ENCODE measurements at places on chromosomes 2 and 18. TPM values are rescaled to one million over a fixed set of nuclear protein-coding genes. Genes with fewer than 3 reads are reported as not detected.

The RGPD4 gene
- total RNA-seq = not detected

The MYO7B gene
- not detected for total RNA-seq

The FAM237A gene
- not detected for total RNA-seq

The ANKRD44 gene
- 8.3 TPM for total RNA-seq

The DSG1 gene
- total RNA-seq = not detected

The SAP130 gene
- total RNA-seq = 5.1 TPM

The GALNT5 gene
- total RNA-seq = 81.0 TPM

The RAB17 gene
- total RNA-seq = 0.83 TPM

The SULT1C2 gene
- 0.44 TPM for total RNA-seq

The MAL gene
- total RNA-seq = 0.17 TPM

The BUB1 gene
- total RNA-seq = 65.7 TPM

The LYPD1 gene
- 0.73 TPM for total RNA-seq

The ITSN2 gene
- 33.7 TPM for total RNA-seq

The SLC5A7 gene
- total RNA-seq = not detected

The UGT1A5 gene
- total RNA-seq = not detected

The ZFP36L2 gene
- 33.7 TPM for total RNA-seq

The SRSF7 gene
- total RNA-seq = 151 TPM

The ALK gene
- total RNA-seq = under 0.01 TPM

The RFX8 gene
- 36.7 TPM for total RNA-seq

The PRSS56 gene
- total RNA-seq = not detected
